ENCODE measurements at places on chromosomes 3 and 15.

DNA sequence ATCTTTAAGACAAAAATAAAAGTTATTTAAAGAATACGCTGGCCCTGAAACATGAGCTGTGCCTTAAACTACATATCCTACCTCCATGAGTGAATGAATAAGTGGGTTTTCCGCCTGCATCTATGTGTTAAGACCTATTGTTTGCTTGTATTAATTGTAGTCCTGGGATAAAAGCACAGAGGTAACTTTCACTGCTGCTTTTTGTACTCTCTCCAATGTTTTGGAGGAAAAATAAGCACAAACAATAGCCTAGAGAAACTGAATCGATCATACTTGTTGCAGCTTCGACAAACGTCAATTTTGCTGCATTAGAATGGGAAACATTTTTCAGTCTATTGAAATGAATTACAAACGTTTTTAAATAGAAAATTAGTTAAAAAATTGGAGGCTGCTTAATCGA is 1.3 kb upstream of the CTNNB1 start:
- DNase-seq: no peak

DNA sequence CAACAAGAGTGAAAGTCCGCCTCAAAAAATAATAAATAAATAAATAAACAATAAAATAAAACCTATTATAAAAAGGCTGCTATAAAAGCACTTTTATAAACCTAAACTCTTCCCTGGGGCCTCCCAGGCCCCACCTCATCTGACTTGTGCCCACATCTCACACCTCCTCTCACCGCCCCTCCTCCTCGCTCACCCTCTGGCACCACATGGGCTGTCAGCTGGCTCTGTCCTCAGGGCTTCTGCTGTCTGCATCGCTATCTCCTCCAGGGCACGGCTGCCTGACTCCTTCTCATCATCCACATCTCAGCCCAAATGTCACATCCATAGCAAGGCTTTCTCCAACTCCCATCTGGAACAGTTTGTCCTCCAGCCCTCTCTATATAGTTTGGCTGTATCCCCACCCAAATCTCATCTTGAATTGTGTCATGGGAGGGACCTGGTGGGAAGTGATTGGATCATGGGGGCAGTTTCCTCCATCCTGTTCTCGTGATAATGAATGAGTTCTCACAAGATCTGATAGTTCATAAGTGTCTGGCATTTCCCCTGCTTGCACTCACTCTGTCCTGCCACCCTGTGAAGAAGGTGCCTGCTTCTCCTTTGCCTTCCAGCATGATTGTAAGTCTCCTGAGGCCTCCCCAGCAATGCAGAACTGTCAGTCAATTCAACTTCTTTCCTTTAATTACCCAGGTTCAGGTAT is 8.8 kb upstream of the SH3BP5 start:
- peak; percentile 37 for DNase-seq

- DNase-seq: no peak
Observed at GRCh38 chr3:10047876-10048275, 21.6 kb downstream of the FANCD2 start.

DNA sequence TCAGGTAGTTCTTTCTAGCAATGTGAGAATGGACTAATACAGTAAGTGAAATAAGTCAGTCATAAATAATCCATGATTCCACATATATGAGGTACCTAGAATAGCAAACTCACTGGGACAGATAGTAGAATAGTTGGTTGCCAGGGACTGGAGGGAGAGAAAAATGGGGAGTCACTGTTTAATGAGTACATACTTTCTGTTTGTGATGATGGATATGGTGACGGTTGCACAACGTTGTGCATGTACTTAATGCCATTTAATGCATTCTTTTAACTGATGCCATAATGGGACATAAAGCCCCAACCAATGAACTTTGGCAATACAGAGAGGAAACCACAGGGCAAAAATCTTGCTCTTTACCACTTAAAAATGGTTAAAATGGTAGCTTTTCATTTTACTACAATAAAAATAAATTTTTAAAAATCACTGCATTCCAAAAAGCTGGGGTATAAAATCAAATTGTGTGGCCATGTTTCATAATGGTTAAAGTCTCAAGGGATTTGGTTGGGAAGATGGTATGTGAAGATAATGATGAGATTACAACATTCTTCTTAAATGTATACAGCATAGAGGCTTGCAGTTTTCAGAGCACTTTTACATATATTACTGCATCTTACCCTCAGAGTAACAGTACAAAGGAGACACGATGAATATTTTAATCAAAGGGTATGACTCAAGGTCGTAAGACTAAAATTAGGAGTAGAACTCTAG is 45.2 kb downstream of the ADAM10 start:
- no peak for DNase-seq

GRCh38 chr3:2476996-2477395 is 378.3 kb downstream of the CNTN4 start:
- DNase-seq: no peak

DNA sequence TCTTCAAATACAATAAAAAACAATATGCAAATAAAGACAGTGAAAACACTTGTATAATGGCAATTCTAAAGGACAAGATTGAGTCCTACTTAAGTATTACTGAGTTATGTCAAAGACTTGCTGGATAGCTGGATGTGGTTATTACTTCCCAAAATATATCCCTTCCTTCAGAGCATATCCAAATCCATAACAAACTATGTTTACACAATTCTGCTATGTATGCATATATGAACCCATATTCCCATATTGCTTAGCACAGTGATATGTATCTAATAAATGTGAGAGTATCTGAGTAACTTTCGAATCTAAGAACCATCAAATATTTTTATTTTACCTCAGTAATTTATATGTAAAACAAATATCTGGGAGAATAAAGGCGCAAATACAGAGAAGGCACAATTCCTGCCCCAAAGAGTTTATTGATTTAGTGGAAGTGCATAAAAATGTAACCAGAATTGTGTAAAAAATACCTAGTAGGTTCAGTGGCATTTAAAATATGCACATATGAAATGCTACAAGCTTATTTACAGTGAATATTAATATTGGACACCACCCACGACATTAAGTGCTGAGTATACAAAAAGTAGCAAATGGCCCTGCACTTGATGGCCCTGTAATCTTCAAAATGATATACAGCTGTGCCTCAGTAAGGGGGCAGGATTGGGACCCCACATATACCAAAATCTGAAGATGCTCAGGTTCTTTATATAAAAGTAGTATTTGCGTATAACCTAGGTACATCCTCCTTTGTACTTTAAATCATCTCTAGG is 37.1 kb downstream of the TMEM212 start:
- no peak for DNase-seq

DNA sequence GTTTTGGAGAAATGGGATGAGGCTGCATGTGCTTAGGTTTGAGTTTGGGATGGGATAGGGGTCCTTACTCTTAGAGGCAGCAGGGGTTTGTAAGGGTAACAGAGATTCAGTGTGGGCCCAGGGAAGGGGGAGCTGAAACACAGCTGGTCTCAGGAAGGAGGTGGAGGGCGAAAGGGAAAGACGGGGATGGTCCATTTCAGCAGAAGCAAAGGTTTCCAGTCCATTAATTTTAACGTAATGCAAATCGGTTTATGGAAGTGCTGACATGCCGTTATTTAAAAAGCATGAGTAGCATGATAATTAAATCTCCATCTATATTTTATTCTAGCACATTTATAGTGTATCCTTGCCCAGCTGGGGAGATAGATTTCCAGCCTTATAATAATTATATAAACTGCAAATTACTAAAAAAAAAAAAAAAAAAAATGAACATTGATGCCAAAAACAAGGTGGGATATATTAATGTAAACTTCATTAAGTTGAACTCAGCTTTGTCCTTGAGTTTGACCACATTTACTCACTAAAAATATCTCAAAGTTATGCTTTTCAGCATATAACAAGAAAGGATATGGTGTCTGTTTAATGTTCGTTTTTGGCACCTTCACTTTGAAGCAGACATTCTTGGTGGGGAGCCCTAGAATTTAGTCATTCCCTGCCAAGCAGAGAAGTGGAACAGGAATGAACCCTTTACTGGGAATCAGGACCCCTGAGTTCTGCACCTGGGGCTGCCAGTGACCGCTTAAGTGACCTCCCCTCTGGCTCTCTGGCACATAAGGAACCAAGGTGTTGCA is 234.7 kb downstream of the THSD4 start:
- DNase-seq: no peak

DNA sequence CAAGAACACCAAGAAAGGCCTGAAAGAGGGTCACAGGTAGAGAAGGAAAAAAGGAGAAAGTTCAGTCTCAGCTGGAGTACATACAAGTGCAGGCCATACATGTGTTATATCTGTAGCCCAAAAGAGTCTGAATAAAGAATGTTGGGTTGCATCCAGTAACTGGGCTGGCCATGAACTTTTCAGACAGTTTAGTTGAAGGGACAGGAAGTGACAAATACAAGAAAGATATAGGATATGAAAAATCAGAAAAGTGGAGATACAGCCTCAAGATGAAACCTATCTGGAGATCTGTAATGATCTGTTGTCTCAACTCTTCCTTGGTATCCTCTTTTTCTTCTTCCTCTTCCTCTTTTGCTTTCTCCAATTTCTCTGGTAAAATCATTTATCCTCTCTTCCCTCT is 671.7 kb downstream of the MECOM start:
- no peak for DNase-seq

DNA sequence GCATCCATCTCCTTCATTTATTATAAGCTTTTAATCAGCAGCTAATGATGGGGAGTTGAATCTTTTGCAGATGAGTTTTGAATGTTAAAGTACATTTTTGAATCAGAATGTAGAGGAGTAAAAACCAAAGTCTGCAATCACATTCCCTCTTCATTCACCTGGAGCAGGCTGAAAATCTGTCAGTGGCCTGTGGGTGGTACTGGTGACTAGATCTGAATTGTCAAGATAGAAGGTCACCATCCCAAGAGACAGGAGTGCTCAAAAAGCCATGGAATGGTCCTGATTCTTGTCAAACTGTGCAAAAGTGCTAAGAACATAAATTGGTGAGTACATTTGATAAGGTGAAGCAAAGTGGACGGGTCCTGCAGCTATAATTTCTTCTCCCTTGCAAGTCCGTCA is 881.3 kb upstream of the NR2F2 start:
- DNase-seq: no peak

- no peak for DNase-seq
Observed at GRCh38 chr15:52292780-52293392, 2.7 kb downstream of the MYO5C start.

DNA sequence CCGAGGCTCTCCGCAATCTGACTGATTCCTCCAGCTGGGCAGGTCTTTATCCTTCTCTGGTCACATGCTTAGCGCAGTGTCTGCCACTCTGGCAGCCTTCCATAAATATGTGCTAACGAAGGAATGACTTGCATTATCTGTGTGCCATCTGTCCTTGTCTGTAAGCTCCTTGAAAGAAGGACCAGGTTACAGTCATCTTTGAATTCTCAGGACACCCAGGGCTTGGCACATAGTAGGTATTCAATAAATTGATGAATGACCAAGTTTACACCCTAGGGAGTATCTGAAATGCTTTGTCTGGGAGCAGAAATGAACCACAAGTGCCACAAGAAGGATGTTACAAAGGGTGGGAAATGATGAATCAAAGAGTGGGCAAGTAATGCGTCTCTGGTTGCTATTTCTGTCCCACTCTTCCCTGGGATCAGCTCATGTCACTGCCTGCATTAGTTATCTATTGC is 16.5 kb upstream of the FAM3D start:
- DNase-seq: peak; percentile 35

GRCh38 chr15:48367483-48367882 is 36.3 kb downstream of the DUT start:
- peak; percentile 23 for DNase-seq

- DNase-seq: no peak
Observed at GRCh38 chr3:148054999-148055398, 642.7 kb upstream of the AGTR1 start.

DNA sequence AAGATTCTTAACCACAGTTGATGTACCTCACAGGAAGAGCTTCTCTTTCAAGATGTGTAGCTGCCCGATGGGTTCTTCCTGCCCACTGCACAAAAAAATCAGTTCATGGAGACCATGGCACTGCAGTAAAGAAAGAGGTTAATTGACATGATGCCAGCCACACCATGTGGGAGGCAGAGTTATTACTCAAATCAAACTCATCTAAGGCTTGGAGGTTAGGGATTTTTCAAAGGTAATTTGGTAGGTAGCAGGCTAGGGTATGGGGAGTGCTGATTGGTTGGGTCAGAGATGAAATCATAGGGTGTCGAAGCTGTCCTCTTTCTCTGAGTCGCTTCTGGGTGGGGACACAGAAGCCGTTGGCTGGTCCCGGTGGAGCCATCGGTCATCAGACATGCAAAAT is 57.4 kb upstream of the BDH1 start:
- DNase-seq: no peak

DNA sequence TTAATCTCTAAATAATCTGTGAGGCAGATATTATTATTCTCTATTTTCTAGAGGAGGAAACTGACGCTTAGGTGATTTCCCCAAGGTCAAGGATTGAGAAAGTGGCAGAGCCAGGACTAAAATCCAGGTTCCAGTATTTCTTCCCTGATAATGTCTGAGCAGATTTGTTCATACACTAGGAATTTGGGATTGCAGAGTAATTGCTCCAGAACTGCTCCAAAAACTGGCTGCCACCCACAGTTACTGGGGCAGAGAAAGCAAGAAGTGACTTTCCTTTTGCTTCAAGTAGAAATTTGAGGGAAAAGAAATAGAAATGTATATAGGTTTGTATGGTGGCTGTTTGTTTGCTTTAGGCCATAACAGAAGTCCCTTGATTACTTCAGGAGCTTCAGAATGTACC is 60.6 kb downstream of the SLC12A8 start:
- DNase-seq: no peak

GRCh38 chr3:156577736-156578135 is 22.8 kb upstream of the SSR3 start:
- DNase-seq: peak; percentile 70

- no peak for DNase-seq
Observed at GRCh38 chr3:138767498-138768104, 67.1 kb downstream of the PIK3CB start.

GRCh38 chr15:33699691-33700447 is 268.4 kb upstream of the CHRM5 start:
- DNase-seq: no peak

DNA sequence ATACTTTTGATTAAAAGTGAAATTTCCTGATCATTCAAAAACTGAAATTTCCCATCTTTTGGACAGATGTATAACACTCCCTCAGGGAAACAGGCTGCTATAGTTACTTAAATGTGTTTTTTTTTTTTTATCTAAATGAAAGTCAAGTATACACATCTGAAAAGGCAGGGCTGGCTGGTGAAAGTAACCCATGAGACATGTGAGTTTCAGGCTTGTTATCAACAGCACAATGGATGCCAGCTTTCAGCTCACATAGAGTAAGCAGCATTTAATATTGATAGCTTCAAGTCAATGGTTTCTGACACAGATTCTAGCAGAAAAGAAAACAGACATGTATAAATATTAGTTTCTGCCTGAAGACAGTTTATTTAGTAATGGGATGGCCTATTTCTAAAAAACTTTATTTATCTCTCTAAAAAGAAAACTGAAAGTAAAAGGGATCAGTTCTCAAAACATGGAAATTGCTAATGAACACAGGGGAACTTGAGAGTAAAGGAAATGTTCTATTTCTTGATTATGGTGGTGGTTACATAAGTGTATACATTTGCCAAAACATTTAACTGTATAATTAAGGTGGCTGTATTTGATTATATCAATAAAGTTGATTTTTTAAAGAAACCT is 89.7 kb upstream of the CMC1 start:
- DNase-seq: peak; percentile 44

DNA sequence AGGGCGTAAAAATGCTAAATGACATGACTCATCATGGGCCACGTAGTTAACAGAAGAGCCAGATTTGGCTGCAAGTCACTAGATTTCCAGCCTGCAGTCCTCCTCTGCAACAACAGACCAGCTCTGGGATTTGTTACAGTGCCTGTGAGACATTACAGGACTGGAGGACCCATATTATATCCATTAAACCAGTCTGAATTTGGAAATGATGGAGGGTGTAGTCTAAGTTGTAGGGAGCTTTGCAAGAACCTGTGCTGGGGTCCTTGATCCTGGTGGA is 10.8 kb downstream of the ZNF774 start:
- peak; percentile 44 for DNase-seq
